Natural killer cell (primary cell): ENCODE measurements at places on chromosomes 12 and 14. TPM values are rescaled to one million over a fixed set of nuclear protein-coding genes. Genes with fewer than 3 reads are reported as not detected.

- no peak overlapping the region for H3K27ac ChIP-seq
- H3K27me3 ChIP-seq, result no peaks in the 10 kb centered on the region
- H3K36me3 ChIP-seq, result peaks cover 41% of the 10 kb centered on the region
- no peak overlapping the region for H3K4me3 ChIP-seq
These were observed 5.7 kb upstream of the NEK9 start for GRCh38 chr14:75132382-75133086.

DNA sequence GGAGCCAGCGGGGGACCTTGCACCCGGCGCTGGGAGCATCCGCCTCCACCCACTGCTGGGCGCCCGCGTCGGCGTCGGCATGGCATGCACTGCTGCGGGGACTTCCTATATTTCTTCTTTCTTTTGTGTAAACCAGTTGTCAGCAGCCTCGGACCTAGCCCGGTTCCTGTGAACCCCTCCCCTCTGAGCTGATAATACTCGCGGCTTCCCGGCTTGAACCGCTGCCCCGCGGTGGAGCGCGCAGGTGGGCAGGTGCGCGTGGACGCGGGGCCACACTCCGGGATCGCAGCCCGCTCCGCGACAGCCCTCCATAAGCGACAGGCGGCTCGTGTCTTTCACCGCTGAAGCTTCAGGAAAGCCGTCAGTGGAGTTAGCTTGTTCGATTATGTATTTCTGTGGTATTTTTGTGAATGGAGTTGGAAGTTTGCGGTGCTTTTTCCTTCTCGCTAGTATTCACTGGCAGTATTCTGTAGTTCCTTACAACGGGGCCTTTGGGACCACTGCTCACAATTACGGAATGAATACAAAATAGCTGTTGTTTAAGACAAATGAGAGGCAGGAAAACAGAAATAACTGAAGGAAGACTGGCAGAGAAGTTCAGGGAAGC, 870 bp downstream of the BMAL2 start:
- H3K4me3 ChIP-seq, result peak overlapping the region; percentile 37
- H3K27me3 ChIP-seq, result peaks cover 20% of the 10 kb centered on the region
- no peak overlapping the region for H3K27ac ChIP-seq
- peak; percentile 49 for DNase-seq
- H3K4me1 ChIP-seq, result peaks cover 12% of the 10 kb centered on the region

- peaks cover 15% of the 10 kb centered on the region for H3K4me1 ChIP-seq
- H3K36me3 ChIP-seq, result peaks cover 74% of the 10 kb centered on the region
- H3K27ac ChIP-seq, result no peak overlapping the region
- DNase-seq, result no peak
These were observed 3.2 kb downstream of the AGAP2 start for GRCh38 chr12:57735198-57735855.

DNA sequence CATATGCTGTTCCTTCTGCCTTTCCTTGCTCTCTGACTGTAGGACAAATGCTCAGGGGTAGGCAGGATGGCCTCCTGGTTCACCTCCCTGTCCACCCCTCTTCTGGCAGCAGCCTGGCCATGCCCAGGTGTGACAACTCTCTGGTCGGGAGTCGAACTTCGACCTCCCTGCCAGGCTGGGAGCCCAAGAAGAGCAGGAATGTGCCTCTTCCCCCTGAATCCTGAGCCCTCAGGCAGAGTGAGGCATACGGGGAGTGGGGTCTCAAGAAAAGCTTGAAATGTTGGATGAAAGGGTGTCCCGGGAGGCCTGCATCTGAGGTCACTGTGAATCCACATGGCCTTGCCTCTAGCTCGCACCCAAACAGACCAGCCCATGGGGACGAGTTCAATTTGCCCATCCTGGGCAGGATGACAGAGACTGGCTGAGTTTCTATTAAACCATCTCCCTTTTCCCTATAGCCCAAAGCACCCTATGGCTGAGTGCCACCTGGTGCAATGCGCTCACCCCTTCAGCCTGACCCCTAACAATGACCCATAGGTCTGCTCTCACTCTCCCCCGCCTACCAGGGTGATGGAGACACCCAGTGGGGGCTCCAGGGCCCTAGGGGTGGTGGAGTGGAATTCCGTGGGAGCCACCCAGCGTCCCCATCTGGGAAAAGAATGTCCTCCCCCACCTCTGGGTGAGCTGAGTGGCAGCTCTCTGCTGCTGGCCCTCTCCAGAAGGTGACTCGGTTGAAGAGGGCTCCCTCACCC, 52.9 kb upstream of the DIO3 start:
- no peaks in the 10 kb centered on the region for H3K27me3 ChIP-seq
- H3K4me1 ChIP-seq, result no peaks in the 10 kb centered on the region
- no peak for DNase-seq
- H3K36me3 ChIP-seq, result no peaks in the 10 kb centered on the region
- no peak overlapping the region for H3K4me3 ChIP-seq

DNA sequence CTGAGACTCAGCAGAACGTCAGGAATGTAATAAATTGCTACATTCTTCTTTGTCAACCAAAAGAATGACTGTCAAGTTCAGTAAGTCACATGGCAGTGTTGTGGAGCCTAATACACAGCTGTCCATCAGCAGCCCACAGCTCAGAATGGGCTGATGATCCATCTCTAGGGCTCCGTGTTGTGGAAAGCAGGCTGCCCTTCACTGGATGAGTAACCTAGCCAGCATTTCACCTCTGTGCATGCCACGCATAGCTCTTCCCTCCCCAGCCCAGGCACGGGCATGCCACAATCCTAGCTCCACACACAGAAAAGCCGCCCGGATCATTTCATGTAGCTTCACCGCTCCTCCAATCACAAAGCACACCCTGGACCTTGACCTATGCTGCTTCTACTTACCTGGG, 878.0 kb upstream of the TMEM132C start:
- H3K27me3 ChIP-seq, result no peaks in the 10 kb centered on the region
- H3K27ac ChIP-seq, result no peak overlapping the region
- H3K4me3 ChIP-seq, result no peak overlapping the region
- H3K36me3 ChIP-seq, result no peaks in the 10 kb centered on the region
- DNase-seq, result no peak

GRCh38 chr12:110262442-110263388, 18.3 kb upstream of the ATP2A2 start:
- no peaks in the 10 kb centered on the region for H3K27me3 ChIP-seq
- no peaks in the 10 kb centered on the region for H3K4me1 ChIP-seq
- no peaks in the 10 kb centered on the region for H3K36me3 ChIP-seq
- no peak for DNase-seq
- H3K4me3 ChIP-seq, result no peak overlapping the region

DNA sequence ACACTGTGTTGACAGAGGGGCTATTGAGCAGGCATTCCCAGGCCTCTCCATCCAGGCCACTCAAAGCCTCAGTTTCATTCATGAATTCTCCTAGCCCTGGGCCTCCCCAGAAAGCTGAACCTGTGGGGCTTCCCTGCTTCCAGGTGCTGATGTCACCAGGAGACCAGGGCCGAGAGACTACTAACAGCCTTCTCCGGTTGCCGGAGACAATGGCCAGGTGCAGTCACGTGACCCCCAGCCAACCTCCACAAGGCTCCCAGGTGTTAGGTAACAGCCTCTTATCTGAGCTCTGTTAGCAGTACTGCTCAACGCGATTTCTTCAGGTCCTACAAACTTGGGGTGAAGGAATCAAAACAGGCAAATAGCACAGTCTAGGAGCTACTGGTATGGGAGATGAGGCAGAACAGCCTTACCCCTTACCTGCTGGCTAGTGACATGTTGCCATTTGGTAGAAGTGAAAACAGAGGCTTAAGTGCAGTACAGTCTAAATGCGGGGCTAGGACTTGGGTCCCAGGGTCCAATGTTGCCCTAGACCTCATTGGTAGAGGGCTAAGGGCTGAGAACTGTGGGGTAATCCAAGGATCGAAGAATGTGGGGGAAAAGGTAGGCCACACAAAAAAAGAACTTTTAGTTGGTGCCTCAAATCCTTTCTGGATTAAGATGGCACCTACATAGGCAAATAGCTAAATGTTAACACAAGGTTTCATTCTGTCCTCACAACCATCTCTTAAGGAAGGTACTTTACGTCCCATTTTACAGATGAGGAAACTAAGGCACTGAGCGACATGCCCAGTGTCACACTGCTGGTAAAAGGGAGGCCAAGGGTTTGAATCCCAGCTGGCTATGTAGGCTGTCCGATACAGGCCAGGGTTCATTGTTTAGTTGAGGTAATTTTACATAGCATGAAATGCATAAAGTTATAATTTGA, 3.8 kb downstream of the CCDC88C start:
- H3K27me3 ChIP-seq, result no peaks in the 10 kb centered on the region
- H3K27ac ChIP-seq, result peak overlapping the region; percentile 83
- DNase-seq, result peak; percentile 81
- peak overlapping the region; percentile 67 for H3K4me3 ChIP-seq

DNA sequence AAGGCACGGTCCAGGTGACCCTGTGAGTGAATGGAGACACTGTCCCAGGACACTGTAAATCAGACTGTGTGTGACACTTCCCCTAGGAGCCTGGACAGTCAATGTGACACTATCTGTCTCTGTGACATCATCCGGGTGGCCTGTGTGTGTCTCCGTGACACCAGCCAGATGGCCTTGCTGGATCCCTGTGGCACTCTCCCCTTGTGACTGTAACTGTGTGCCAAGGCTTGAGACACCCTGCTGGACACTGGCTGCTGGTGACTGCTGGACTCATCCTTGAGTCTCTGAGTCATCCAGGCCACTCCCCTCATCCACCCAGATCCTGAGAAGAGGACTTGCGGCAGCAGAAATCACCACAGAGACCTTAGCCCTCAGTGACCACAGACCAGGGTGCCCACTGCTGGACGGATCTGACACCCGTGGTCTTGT, 51.6 kb downstream of the MVK start:
- no peak for DNase-seq
- H3K36me3 ChIP-seq, result no peaks in the 10 kb centered on the region
- no peak overlapping the region for H3K4me3 ChIP-seq
- no peak overlapping the region for H3K27ac ChIP-seq

- no peak for DNase-seq
- no peak overlapping the region for H3K4me3 ChIP-seq
- H3K36me3 ChIP-seq, result no peaks in the 10 kb centered on the region
- H3K27ac ChIP-seq, result no peak overlapping the region
These were observed 39.8 kb downstream of the SLC24A4 start for GRCh38 chr14:92362781-92363235.

- no peaks in the 10 kb centered on the region for H3K36me3 ChIP-seq
- no peaks in the 10 kb centered on the region for H3K4me1 ChIP-seq
- no peak overlapping the region for H3K4me3 ChIP-seq
- no peak for DNase-seq
These were observed 304.1 kb downstream of the SYT1 start for GRCh38 chr12:79168687-79169086.

DNA sequence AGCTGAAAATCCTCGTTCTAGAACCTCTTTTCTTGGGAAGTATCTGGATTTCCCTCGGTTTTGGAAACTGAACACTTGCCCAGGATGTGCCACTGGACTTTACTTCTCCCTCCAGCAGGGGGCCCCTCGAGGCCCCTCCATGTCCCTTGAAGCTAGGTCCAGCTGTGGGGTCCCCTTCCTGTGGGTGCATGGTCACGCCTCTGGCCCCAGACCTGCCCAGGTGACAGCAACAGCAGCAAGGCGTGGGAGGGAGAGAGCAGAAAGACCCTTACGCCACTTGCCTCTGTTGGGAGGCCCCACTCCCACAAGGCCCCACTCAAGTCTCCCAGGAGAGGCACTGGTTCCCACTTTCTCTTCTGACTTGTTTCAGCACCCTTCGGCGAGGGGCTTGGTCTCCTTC, 3.1 kb downstream of the SLC25A29 start:
- no peak overlapping the region for H3K27ac ChIP-seq
- peaks cover 26% of the 10 kb centered on the region for H3K4me1 ChIP-seq
- H3K4me3 ChIP-seq, result no peak overlapping the region
- DNase-seq, result peak; percentile 22
- no peaks in the 10 kb centered on the region for H3K27me3 ChIP-seq
- no peaks in the 10 kb centered on the region for H3K36me3 ChIP-seq

- DNase-seq, result no peak
- H3K36me3 ChIP-seq, result no peaks in the 10 kb centered on the region
- no peak overlapping the region for H3K4me3 ChIP-seq
- H3K4me1 ChIP-seq, result peaks cover 4% of the 10 kb centered on the region
- H3K27ac ChIP-seq, result peak overlapping the region; percentile 28
These were observed 129.4 kb upstream of the DNM1L start for GRCh38 chr12:32549675-32550079.

DNA sequence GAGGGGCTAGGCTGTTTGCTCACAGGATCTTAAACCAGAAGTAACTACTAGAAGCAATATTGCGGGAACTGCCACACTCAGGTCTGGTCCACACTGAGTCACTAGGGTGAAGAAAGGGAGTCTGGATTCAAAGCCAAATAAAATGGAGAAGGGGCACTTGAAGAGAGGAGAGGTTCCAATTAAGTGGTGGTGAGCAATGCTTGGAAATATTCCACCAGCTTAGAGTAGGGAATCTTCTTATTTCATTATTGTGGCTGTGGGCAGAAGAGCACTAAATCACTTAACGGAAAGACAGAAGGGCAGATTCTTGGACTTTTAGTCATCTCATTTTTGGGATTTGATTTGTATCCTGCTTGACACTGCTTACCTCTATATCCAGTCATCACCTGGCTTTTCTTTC, 48.6 kb upstream of the PPP1R12A start:
- no peak overlapping the region for H3K4me3 ChIP-seq
- no peaks in the 10 kb centered on the region for H3K36me3 ChIP-seq
- H3K27me3 ChIP-seq, result no peaks in the 10 kb centered on the region
- no peaks in the 10 kb centered on the region for H3K4me1 ChIP-seq

DNA sequence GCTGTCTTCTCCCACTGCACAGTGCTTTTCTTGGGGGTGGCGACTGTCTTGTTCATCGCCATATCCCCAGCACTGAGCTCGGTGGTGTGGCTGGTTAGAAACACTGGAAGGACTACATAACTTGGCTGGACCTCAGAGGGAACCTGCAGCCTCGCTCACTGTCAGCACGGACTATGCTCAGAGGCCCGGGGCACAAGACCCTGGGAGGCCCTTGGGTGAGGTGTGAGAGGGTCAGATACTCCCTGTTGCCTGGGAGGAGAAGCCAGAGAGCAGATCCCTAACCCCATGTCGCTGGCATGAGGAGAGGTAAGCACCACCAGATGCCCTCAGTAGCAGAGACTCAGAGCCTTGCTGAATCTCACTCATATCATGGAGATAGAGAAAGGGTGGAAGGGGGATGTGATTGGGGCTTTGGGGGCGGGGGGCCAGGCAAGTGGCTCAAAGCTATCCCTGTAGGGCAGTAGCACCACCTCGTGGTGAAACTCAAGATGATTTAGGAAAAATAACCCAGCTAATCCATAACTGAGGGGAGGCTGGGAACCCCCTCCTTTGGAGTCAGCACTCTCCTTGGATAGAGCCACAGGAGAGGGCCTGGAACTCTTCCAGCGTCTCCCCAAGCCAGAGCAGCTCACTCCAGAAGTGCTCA, 18.7 kb upstream of the HDAC7 start:
- no peak overlapping the region for H3K4me3 ChIP-seq
- H3K27ac ChIP-seq, result no peak overlapping the region
- DNase-seq, result no peak
- no peaks in the 10 kb centered on the region for H3K27me3 ChIP-seq
- no peaks in the 10 kb centered on the region for H3K36me3 ChIP-seq

The MIP gene
- total RNA-seq, result not detected

The ACSM4 gene
- not detected for total RNA-seq

The GPR84 gene
- 0.59 TPM for total RNA-seq

The CCNB1IP1 gene
- 20.8 TPM for total RNA-seq

The FLVCR2 gene
- total RNA-seq, result 4.8 TPM

The RHOJ gene
- not detected for total RNA-seq

The ACOT4 gene
- 2.3 TPM for total RNA-seq

The DAO gene
- total RNA-seq, result not detected

The GPR135 gene
- total RNA-seq, result 1.8 TPM

The CD69 gene
- total RNA-seq, result 739 TPM

The CLEC4C gene
- total RNA-seq, result not detected

The TFCP2 gene
- total RNA-seq, result 34.8 TPM

The REM2 gene
- 7.9 TPM for total RNA-seq

The CHST11 gene
- total RNA-seq, result 96.1 TPM
